ENCODE measurements at places on chromosomes 1 and 21.

GRCh38 chr1:243325305-243325890 is 69.6 kb downstream of the SDCCAG8 start:
- DNase-seq = peak; percentile 7

GRCh38 chr1:8823295-8823664 is 5.8 kb upstream of the RERE start:
- DNase-seq = no peak

- no peak for DNase-seq
Observed at GRCh38 chr1:223129229-223129901, 13.7 kb downstream of the TLR5 start.

DNA sequence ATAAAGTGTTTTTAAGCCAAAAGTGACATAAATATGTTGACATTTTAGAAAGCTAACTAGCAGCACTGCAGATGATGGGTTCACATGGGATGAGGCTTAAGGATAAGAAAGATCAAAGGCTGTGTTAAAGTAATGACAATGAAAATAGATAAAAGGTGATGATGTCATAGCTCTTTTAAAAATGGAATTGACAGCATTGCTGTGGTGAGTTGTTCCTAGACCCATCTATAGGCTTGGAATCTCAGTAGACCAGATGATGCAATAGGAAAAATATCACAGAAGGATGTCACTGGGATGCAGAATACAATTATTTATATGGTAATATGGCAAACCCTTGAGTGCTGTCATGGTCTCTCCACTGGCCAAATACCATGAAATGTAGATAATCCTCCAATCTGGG is 286.0 kb downstream of the PLA2G4A start:
- DNase-seq = no peak

DNA sequence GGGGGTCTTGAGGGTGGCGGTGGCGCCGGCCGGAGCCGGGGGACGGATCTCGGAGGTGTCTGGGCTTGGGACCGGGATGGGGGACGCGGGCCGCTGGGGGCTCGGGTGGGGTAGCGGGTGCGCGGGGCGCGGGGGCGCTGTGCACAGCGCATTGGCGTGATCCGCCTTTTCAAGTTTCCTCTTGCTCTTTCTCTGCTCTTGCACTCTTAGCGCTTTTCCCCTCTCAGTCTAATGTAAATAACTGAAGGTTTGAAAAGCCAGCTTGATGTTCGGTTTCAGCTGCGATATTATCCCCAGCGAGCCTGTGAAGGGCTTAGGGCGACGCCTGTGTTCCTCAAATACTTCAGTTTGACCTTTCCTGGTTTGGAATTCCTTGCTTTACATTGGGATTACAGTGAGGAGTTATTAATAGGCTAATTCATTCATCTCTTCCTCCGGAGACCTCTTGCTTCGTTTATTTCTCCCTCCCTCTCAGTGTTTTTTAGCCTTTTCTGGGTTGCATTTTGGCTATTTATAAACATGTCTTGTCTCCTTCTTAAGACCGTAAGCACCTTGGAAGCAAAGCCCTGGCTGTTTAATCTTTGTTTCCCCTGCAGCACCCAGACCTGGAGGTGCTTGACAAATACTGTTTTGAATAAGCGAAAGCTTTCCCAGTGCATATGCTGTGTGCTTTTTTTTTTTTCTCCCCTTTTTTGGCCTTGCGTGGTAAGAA is 693 bp downstream of the RAB4A start:
- no peak for DNase-seq

DNA sequence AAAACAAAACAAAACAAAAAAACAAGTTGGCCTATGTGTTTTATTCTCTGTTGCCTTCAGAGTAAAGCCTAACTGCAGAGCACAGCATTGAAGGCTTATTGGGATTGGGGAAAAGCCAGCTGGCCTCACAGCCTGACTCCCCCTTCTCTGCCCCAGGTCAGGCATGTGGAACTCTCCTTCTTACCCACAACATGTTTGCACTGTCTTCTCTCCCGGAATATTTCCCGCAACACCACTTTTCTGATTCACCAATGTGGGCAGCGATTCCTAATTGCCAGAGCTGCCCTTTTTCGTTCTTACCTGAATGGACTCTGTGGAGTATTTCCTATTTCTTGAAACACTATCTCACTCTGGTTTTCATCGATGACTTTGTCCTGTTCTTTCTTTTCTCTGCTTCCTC is 2.8 kb upstream of the TARBP1 start:
- DNase-seq = no peak

Data from NCI-H1417 treated with DMSO at 0.1 percent for 48 hours (cell line).